ENCODE measurements at places on chromosomes 11 and 22. TPM values are rescaled to one million over a fixed set of nuclear protein-coding genes. Genes with fewer than 3 reads are reported as not detected.
A peak's percentile ranks its signal among the peaks of the same experiment; 100 is the strongest.

DNA sequence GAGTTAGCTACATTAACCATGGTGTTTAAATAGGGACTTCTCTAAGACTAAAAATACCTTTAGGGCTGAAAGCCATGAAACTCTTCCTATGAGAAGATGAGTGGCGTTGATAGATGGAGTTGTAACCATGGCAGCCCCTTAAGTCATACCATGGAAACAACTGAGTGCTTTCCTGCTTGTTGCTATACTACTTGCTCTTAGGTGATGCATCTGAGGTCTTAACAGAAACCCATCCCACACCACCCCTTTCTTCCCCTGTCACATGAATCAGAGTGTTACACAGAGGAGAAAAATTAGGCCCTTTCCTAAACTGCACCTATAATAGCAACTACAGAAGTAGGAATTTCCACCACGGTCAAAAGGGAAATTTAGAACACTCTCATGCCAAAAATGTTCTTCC is 64.3 kb upstream of the ZC3H12C start:
- no peak for DNase-seq

DNA sequence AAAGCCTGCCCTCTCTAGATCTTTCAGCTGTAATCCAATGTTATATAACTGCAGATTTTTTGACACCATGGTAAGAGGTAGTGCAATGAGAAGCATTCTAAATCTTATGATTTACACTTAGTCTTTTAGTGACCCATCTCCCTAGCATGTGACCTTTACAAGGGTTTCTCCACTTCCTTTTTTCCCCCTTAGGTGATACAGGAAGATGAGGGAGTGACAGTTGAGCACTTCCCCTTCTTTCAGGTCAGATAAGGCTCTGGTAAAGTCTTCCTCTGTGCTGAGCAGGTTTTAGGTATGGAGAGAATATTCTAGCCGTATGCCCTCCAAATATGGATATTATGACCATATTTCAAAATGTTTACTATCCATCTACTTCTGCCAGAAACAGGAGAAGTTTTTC is 753.6 kb downstream of the JRKL start:
- no peak for DNase-seq

DNA sequence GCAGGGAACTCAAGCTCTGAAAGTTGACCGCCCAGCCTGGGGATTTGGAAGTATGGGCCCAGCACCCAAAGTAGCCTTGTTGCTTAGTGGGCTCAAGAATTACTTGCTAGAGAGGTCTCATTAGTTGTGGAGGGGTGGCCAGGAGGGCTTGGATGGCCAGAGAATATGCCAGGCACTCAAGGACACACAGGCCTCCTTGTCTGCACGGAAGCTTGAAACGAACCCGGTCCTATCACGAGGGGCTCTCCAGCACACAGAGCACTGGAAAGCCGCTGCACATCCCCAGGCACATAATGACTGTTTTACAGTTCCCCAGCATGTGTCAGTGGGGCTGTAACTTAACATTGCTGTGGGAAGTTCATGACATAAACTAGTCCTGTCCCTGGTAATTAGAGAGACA is 55.9 kb downstream of the NAT10 start:
- DNase-seq: no peak

DNA sequence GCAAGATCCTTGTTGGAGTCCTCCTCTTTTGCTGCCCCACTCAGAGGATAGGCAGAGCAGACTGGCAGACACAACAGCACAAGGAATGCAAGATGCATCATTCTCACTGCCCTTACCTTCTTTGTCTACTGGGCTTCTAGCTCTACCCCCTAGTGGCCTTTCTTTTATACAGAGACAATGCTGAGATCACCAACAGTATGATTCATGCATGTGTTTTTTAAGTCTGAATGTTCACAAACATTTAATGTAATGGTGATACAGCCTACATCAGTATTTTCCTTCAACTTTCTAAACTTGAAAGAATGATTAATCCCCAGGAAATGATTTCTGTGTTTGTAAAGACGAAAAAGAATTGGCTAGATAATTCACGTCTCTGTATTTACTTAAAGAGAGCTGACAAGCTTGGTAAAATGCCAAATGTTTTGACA is at the start of gene MMP10:
MMP10 (minus strand) TSS at position 138 of the 428 bp plus-strand sequence; CDS start at position 101, 37 bp downstream.
- DNase-seq: no peak

DNA sequence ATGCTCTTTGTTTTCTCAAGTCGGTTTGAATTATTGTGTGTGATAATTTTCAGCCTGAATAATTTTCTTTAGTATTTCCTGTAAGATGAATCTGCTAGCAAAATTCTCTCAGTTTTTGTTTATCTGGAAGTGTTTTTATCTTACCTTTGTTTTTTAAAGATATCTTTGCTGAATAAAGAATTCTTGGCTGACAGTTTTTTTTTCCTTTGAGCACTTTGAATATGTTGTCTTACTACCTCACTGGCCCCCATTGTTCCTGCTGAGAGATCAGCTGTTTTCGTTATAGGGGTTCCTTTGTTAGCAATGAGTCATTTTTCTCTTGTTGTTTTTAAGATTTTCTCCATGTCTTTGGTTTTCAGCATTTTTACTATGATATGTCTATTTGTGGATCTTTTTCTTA is 63.0 kb downstream of the HORMAD2 start:
- no peak for DNase-seq

DNA sequence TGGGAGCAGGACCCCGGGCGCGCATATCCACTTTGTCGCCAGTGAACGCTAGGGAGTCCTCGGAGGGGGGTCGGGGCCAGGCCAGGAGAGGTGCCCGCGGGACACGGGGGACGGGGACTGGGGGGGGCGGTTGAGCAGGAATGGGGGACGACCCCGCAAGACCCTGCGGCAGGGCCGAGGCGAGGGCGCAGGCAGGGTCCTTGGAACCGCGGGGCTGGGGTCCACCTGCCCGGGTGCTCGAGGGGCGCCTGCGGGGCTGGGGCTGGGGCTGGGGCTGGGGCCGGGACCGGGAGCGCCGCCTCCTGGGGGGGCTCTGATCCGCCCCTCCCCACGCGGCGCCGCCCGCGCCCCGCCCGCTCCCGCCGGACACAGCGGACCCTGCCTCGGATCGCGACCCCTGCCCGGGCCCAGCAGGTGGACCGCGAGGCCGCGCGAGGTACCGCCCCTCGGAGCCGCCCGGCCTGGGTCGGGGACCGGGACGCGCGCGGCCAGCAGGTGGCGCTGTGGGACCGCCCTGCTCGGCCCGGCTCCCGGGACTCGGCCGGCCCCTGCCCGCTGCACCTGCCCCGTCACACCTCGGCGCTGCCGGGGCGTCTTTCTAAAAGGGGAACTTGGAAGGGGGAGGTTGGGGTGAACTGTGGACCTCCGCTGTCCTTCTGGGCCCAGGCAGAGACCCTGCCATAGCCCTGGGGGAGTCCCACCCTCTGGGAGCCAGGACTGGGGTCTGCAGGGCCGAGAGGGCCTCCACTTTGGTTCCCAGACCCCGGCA is 11.0 kb downstream of the CRELD2 start:
- DNase-seq: peak; percentile 66

- DNase-seq: no peak
Observed at GRCh38 chr11:118735203-118735602, 55.8 kb upstream of the TREH start.

GRCh38 chr11:111748035-111748804 is 18.0 kb downstream of the PPP2R1B start:
- DNase-seq: no peak

GRCh38 chr11:12770966-12771597 is 96.9 kb downstream of the TEAD1 start:
- DNase-seq: no peak

ME3 gene
- 4.1 TPM for total RNA-seq

MAPK11 gene
- 20.9 TPM for total RNA-seq

OR5I1 gene
- total RNA-seq: not detected

MYOD1 gene
- not detected for total RNA-seq
